Jurkat, Clone E6-1 (cell line): ENCODE measurements at places on chromosomes 7 and 10.
A peak's percentile ranks its signal among the peaks of the same experiment; 100 is the strongest.

GRCh38 chr7:49522111-49522510 is 251.3 kb upstream of the VWC2 start:
- DNase-seq = no peak

GRCh38 chr7:24346129-24346528 is 62.1 kb downstream of the NPY start:
- DNase-seq = no peak

DNA sequence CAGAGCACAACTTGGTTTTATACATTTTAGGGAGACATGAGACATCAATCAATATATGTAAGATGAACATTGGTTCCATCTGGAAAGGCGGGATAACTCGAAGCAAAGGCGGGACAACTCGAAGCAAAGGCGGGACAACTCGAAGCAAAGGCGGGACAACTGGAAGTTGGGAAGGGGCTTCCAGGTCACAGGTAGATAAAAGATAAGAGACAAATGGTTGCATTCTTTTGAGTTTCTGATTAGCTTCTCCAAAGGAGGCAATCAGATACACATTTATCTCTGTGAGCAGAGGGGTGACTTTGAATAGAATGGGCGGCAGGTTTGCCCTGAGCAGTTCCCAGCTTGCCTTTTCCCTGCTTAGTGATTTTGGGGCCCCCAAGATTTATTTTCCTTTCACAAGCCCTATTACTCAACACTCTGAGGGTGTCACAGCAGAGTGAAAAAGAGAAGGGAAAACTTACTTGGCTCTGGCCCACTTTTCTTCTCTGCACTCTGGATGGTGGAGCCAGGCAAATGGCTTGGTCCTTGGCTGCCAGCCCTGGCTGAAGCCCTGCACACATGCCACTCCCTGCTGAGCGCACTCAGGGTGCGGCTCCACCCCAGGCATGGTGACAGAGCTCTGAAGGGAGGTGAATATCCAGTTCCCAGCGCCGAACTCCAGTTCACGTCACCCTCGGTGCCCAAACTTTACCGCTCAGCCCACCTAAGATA is 46.7 kb downstream of the PARD3 start:
- no peak for DNase-seq

- peak; percentile 85 for DNase-seq
These were observed 225.4 kb downstream of the PAXIP1 start for GRCh38 chr7:154777489-154777888.

GRCh38 chr7:137306748-137307147 is 36.8 kb downstream of the PTN start:
- DNase-seq = no peak

- no peak for DNase-seq
These were observed 39.3 kb upstream of the GGCT start for GRCh38 chr7:30543813-30544525.
